Stimulated activated CD8-positive, alpha-beta memory T cell treated with anti-CD3 and anti-CD28 coated beads, Interleukin-4, amount 100 ng/mL, for 4 hours (primary cell): ENCODE measurements at places on chromosomes 11 and 22.

DNA sequence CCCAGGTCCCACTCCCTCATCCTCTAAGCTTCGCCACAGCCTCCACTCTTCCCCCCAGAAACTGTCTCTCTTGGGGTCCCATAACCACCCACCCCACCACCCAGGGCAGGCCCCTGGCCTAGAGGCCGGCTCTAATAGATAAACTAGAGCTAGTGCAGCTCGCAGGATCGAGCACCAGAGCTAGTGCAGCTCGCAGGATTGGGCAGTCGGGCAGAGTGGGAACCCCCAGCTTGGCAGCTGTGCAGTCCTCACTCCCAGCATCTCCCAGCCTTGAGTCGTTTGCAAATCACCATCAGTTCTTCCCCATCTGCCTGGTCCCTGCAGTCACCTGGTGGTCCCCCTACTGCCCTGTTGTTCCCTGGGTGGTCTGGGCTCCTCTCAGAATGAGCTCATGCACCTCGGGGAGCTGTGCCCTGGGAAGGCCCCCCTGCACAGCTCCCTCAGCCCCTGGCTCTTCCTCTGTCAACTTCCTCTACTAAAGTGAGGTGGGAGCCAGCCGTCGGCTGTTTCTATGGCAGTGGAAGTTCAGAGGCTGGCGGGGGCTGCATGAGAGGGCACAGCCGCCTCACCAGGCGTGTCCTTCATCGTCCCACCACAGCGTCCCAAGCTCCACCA lies 15.5 kb upstream of the SHANK2 start:
- no peak for DNase-seq

DNA sequence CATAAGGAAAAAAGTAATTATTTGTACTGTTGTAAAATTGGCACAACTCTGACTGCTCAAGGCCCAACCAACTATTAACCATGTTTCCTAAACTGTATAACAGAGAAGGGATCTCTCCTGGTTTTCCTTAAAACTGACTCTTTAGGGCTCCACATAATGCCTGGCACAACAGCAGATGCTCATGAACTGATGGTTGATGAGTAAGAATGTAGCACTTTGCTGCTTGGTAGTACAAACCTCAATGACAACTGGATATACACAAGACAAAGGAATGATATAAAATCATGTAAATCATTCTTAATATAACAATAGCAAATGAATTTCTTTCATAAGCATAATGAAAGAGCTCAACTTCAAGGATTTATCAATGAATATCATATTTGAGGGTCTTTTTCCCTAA lies 11.7 kb downstream of the MSANTD2 start:
- DNase-seq: no peak

GRCh38 chr11:107183953-107184352 lies 165.7 kb upstream of the GUCY1A2 start:
- no peak for DNase-seq

DNA sequence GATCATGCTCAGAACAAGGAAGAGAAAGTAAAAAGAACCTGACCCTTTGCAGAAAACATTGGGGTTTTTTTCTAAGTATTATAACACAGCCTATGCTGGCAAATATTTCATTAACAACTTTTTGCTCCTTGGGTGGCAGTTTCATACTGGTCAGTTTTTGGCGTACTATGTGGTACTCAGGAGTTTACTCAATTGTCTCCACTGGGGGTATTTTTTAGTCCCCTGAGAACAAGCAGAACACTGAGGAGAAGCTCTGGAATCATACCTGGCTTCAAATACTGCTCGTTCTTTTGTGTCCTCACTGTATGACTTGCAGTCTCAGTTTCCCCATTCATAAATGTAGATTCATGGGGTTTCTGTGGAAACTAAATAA lies 90.4 kb downstream of the SERGEF start:
- DNase-seq: no peak

DNA sequence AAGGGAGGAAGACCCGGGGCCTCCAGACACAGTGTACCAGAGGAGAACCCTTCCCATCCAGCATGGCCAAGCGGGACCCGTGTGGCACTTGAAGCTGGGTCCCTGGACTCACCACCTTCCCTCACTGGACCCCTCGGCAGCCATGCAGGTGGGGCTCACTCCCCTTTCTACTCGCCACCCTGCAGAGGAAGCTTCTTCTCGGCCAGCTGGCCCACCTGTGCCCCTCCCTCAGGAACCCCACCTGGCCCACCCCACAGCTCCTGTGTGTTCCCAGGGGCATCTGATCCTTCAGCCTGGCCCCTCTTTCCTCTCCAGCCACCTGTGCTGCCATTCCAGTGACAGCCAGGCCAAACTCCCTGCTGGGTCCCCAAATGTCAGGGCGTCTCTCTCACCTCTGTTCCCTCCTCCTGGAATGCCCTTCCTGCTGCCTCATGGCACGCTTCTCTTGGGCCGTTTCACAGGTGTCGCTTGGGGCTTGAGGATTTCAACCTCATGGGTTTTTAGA lies 38.0 kb downstream of the IGF2 start:
- no peak for DNase-seq

- no peak for DNase-seq
Observed at GRCh38 chr11:7186190-7186589, 65.5 kb upstream of the SYT9 start.

- no peak for DNase-seq
Observed at GRCh38 chr11:125990244-125990643, 44.4 kb downstream of the VSIG10L2 start.

GRCh38 chr22:42933485-42934091 lies 76.5 kb upstream of the ARFGAP3 start:
- no peak for DNase-seq

- DNase-seq: no peak
Observed at GRCh38 chr11:124195189-124195734, 12.1 kb downstream of the OR10D3 start.

DNA sequence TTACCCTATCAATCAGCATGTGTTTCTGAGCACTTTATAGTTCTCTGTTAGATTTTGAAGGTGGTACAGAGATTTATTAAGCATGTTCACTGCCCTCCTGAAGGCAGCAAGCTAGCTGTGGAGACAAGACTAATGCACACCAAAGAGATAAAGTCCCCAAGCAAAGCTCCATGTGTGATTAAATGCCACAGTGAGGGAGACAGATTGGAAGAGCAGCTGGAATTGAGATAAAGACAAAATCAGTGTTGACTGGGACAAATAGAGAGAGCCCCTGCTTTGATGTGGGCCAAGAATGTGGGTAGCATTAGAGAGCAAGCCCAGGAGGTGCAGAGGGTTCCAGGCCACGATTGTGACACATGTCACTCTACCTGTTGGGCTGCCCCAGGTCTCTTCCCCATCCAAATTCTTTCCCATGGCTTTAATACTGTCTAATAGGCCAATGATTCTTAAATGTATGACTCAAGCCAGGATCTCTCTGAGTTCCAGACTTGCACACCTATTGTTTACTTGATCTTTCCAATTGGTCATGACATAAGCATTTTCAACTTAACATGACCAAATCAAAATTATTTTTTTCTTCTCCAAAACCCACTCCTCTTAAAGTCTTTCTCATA lies 60.1 kb upstream of the ZC3H12C start:
- no peak for DNase-seq

- DNase-seq: no peak
Observed at GRCh38 chr22:20968281-20968977, 1.4 kb downstream of the AIFM3 start.

DNA sequence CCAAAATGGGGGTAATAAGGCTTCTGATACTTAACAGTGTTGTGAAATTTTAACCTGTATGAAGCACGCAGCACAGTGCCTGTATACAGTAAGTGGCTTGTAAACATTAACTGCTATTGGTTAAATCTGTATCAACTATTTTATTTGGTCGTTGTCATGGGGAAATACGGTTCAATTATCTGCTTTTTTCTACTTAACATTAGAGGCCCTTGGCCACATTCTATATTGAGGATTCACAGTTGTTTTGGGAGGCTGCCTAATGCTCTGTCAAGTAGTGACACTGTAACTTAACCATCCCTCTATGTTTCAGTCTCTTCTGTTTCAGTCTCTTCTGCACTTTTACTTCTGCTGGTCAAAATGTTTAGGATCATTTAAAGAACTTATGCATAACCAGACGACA lies 95.6 kb downstream of the LDLRAD3 start:
- no peak for DNase-seq

- DNase-seq: no peak
Observed at GRCh38 chr11:34640050-34640923, 19.4 kb downstream of the EHF start.

DNA sequence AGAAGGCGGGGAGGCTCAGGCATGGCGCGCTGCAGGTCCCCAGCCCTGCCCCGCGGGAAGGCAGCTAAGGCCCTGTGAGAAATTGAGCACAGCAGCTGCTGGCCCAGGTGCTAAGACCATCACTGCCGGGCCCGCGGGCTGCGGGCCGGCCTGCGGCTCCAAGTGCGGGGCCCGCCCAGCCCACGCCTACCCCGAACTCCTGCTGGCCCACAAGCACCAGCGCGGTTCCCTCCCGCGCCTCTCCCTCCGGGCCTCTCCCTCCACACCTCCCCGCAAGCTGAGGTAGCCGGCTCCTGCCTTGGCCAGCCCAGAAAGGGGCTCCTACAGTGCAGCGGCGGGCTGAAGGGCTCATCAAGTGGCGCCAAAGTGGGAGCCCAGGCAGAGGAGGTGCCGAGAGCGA lies 4.6 kb upstream of the RDX start:
- DNase-seq: no peak

GRCh38 chr11:116742104-116742503 lies 30.7 kb downstream of the BUD13 start:
- DNase-seq: no peak

DNA sequence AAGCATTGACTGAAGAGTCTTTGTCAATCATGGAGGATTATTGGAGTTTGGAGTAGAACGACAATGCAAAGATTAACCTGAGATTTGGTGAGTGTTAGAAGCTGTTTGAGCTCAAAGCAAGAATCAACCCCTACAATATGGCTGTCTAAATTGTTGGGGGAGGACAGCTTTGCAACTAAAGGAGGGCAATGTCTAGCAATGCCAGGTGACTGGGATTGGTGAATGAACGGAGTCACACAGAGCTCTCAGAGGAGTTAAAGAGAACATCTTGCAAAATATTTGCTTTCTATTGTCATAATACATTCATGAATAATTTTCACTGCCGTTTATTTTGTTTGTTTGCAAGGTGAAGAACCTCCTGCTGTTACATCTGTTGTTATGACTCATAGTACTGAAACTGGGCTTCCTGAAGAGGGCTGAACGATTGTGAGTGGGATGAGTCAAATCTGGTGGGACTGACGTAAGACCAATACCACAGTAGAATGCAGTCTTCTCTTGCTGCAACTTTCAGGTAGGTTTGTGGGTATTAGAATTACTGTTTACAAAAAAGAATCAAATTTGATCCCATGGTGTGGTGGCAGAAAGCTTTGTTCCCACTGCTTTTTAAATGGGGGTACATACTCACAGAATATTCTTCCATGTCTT lies 281.9 kb downstream of the CADM1 start:
- DNase-seq: no peak

DNA sequence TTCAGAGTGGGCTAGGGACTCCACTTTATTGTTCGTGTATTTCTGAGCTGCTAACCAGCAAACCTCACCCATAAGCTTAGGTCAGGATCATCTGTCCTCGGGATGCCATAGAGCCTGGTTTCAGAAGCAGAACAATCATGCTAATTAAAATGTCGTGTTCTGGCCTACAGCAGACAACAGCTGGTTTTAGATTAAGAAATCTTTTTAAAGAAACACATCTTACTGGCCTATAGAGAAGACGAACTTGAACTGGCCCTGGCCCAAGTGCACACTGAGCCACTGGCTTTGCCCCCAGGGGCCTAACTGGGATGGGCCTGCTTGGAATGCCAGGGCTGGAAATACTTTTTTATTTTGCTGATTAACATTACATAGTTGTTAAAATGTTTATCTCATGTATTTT lies 63.2 kb downstream of the ALX4 start:
- no peak for DNase-seq

DNA sequence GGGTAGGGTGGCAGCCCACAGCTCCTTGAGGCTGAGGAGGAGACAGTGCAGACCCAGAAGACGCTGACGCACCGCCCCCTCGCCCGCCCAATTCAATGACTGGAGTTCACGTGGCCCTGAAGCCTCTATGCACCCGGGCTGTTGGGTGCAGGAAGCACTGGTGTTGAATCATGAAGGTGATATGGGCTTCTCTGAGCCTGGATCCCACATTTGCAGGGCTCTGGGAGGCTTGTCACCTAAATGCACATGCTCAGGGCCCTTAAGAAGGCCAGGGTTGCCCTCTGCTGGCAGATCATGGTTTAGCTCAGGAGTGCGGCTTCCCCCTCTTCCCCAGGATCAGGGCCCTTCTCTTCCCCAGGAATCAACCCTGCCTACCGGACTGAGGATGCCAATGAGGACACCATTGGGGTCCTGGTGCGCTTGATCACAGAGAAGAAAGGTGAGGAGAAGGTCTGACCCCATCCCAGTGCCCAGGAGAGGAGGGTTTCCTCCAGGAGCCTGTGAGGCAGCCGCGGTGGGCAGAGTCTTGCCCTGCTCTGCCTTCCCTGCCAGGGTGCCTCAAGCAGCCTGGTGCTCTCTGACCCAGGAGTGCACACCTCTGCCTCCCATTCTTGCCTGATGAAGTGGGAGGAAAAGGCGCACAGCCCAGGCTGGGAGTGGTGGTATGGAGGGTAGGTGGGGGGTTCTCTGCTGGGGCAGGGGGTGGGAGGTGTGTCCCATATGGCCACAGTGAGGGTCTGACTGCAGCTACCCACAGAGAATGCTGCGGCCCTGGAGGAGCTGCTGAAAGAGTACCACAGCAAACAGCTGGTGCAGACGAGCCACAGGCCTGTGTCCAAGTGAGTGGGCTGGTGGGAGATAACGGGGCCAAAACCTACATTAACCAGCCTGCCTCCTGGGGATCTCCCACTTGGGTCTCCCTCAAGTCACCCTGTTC lies 17.5 kb downstream of the RELT start:
- DNase-seq: peak; percentile 27

DNA sequence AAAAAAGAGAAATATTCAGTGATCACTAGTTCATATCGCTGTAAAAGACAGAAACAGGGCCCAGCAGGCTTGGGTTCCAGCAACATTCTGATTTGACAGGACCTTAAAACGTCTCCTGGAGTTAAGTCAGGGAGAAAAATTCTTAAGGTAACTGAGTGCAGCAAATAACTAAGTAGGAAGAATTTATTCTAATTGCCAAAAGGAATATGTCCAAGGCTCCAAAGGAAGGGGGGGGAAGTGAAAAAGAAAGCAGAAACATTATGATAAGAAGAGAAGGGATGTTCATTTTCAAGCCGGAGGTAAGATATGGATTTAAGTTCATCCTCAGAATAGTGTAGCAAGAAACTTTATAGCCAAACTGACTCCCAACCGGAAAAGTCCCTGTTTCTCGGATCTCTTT lies 90.4 kb downstream of the WT1 start:
- DNase-seq: no peak

- no peak for DNase-seq
Observed at GRCh38 chr11:64746486-64746885, 2.5 kb upstream of the RASGRP2 start.

DNA sequence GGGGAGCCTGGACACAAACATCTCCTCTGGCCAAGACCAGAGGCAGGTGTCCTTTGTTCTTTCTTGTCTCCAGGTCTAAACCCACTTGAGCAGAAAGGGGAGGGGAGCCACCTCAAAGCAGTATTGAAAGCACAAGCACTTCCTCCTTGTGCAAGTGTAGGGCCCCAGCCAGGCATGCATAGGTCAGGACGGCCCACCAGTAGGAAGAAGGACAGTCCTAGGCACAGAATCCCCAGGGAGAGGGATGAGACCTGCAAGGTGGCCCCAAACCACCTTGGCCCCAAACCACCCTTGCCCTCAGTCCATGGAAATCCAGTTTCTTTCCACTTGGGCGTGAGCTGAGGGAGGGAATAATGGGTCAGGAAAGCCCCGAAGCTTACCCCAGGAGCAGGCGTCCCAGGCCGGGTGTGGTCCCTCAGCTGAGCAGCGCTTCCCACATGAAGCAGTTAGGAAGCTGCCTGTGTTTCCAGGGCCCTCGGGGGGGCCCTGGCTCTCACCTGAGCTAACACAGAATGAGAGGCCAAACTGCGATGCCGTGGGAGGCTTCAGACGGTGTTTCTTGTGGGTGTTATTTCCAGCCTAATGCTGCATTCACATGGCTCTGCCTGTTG lies 20.4 kb upstream of the IGSF9B start:
- DNase-seq: no peak
